Uterus (tissue), 4 donors: ENCODE measurements at places on chromosomes 4 and X.

DNA sequence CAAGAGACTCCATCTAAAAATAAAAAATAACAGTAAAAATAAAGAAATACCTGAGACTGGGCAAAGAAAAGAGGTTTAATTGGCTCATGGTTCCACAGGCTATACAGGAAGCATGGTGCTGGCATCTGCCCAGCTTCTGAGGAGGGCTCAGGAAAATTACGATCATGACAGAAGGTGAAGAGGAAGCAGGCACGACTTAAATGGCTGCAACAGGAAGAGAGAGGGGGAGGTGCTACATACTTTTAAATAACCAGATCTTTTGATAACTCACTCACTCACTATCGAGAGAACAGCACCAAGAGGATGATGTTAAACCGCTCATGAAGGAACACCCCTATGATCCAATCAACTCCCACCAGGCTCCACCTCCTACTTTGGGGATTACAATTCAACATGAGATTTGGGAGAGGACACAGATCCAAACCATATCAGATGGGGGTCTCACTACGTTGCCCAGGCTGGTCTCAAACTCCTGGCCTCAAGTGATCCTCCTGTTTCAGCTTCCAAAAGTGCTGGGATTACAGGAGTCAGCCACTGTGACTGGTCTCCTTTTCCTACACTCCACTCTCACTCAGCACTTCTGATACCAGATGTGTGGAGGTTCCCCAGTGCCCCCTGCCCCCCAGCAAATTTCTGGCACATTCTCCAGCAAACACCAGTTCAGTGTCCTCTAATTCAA, 11.9 kb upstream of the ZNF157 start:
- H3K4me3 ChIP-seq = no peak overlapping the region
- no peaks in the 10 kb centered on the region for H3K27me3 ChIP-seq
- no peaks in the 10 kb centered on the region for H3K4me1 ChIP-seq
- no peaks in the 10 kb centered on the region for H3K36me3 ChIP-seq
- H3K27ac ChIP-seq = no peak overlapping the region

DNA sequence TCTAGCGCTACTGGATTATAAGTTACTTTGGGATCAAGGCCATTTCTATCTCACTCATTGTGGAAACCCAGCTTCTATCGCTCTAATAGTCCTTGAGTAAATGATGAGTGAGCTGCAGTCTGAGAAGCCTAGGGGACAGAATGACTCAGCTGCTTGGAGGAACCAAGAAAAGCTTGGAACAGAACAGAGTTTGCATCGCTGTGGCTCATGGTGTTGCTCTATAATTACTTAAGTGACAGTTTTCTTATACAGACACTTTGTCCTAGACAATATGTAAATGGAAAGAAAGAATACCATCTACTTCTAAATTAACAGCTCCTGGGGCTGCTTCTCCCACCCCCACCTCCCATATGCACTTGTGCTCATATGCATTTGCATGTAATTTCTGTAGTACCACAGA, 156.9 kb downstream of the SLIT2 start:
- DNase-seq = no peak
- H3K4me3 ChIP-seq = no peak overlapping the region
- no peaks in the 10 kb centered on the region for H3K27me3 ChIP-seq
- no peak overlapping the region for H3K27ac ChIP-seq

- H3K36me3 ChIP-seq = no peaks in the 10 kb centered on the region
- H3K4me3 ChIP-seq = no peak overlapping the region
Observed at GRCh38 chrX:102837847-102838246, 99.2 kb upstream of the RAB40AL start.

DNA sequence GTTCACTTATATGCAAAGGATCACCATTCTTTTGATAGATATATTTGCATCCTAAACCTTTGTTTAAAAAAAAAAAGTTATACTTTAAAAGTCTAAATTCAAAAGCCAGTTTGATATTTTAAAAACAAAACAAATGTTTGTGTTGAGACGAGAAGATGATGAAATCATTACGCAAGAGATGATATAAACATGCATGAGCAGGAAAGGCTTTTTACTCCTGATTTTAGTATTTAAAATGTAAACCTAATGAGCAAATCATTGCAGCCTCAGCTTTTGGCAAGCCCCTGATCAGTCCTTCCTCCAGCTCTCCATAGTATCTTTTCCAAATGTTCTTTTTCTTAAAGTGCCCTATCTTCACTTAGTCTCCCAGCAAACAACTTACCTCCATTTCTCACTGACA, 115.6 kb downstream of the ARAP2 start:
- no peaks in the 10 kb centered on the region for H3K27me3 ChIP-seq
- no peaks in the 10 kb centered on the region for H3K36me3 ChIP-seq
- no peak for DNase-seq
- no peak overlapping the region for H3K4me3 ChIP-seq
- H3K4me1 ChIP-seq = no peaks in the 10 kb centered on the region
- H3K27ac ChIP-seq = no peak overlapping the region
